ENCODE measurements at places on chromosomes 1 and 21.

DNA sequence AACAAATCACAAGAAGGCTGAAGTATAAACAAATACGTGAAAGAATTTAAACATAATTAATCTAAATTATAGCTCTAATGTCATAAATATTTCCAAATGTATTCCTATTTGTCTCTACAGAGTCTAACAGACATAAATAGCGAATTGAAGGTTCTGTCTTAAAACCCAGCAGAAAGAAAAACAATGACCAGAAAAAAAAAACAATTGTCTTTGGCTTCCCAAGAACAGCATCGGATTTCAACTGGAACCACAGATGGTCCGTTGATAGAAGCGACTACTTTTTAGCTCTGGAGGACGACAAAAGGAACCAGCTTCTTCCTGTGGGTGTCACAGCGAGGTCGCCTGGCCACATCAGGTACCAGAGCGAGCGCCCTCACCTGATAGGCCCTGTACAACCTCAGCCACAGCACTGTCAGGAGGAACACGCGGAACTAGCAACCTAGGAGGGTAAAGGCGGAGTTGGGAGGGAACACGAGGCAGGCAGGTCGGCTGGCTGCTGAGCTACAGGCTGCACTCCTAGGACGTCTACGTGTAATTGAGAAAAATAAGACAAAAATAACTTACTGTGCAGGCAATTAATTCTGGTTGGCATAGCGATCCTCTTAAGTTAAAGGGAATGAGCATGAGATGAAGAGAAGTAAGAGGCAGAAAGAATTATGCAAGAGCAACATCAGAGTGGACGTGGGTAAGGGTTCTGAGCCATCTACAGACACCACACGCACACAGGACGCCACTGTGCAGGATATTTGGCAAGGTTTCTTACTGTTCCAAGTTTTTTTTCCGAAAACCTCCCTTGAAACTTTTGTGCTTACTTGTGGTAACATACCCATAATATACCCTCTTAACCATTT, 16.7 kb upstream of the PRDM15 start:
- peak; percentile 57 for DNase-seq

DNA sequence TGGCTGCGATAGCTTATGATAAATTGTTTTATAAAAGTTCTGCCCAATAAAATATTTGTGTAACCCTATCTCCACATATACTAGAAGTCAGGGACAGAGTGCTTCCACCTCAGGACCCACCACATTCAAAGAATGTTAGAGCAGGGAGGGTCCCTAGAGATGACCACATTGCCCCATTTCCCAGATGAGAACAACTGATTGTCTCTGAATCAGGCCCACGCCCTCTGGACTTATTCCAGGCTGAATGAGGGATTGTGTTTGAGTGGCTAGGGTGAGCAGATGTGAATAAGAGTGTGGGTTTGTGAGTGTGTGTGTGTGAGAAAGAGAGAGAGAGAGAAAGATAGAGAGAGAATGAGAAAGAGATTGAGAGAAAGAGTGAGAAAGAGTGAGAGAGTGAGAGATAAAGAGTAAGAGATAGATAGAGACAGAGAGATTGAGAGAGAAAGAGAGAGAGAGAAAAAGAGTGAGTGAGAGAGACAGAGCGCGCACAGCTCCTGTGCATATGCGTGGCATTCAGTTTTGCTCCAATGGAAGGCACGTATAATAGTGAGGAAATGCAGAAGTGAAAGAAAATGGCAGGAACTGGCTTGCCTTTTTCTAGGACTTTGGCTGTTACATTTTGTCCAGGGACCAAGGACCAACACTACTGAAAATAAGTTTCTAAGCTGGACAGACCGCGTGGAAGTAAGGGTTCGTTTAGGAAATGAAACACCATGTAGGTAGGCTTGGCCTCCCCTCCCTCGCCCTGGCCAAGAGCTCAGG, 94.1 kb downstream of the ABCA4 start:
- no peak for DNase-seq

GRCh38 chr1:25145775-25146393, 86.4 kb downstream of the SYF2 start:
- DNase-seq, result no peak

DNA sequence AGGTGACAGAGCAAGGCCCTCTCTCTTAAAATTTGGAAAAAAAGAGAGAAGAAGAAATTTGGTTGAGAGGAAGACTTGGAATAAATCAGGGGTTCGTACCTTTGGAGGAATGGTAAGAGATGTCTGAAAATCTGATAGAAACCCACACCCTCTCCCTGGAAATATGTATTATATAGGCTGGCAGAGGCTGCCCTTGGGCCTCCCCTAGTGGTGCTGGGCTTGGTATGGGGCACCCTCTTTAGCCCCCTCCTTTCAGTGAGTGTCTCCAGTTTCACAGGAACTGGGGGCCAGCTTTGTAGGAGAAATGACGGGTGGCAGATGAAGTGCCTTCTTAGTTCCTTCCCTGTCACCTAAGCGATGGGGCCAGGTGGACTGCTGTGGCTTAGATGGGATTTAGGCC, 82.9 kb upstream of the SLC2A1 start:
- no peak for DNase-seq

DNA sequence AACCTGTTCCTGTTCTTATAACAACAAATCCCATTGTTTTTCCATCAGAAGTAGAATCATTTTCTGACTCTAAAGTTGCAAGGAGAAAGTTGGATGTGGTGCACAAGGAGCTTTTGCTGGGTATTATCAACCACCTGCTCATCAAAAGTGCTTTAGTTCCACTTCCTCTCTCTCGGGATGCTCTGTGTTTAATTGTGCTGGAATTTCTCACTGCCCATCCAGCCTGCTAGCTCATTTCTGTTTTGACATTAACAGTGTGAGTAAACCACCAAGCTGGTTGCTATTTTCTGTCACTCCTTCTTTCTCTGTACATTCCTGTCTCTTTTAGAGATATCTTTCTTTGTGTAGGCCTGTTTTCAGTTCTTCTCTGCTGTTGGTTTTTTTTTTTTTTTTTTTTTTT, 6.0 kb downstream of the KDM4A start:
- no peak for DNase-seq

DNA sequence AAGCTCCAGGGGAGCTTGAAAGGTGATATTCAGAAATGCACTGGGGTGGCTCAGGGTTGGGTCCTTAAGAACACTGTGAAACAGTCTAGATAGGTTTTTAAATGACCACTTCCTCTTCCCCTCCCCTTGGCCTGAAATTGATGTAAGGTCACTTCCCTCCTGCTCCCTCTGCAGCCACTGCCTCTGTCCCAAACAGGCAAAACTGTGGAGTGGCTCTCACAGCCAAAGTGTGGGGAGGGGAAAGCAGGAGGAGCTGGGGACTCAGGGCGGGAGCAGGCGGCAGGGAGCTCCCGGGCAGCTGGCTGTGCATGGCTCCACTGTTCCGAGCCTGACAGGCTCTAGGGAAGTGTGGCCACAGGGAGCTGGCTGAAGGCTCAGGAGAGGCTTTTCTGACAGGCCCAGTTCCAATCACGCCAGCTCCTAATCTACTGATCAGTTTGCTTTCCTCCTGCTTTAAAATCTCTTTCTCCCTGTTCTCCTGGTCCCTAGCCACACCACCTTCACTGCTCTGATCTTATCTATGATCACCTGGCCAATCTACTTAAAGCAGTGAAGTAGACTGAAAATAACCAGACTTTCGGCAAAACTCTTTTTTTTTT, 5.1 kb upstream of the CSRP1 start:
- no peak for DNase-seq

- DNase-seq, result no peak
Observed at GRCh38 chr1:212610575-212610967, 2.0 kb downstream of the ATF3 start.

- no peak for DNase-seq
Observed at GRCh38 chr1:95366498-95366897, 132.5 kb downstream of the RWDD3 start.

- peak; percentile 76 for DNase-seq
Observed at GRCh38 chr1:46197964-46198811, at the start of gene POMGNT1. TSS of gene POMGNT1 (minus strand) at chr1:46198434. CDS start at chr1:46197821, 613 bp downstream.

DNA sequence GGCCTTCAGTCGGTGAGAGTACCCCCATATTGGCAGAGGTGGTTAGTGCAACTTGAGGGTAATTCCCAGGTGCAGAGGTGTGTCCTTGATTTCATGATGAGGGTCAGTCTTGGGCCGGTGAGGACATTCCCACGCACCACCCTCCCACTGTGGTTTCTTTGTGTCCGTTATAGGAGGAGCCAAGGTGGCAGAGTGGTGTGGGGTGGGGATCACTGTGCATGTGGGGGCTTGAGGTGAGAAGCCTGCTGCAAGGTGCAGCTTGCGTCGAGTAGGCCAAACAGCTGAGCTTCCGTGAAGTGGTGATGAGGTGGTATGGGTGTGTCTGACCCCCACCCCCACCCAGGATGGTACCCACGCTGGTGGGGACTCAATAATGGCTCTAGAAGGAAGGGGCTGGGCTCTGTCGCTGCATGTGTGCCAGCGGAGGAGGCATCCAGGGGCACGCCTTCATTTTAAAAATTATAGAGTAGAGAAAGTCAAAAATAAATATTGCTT, 6.2 kb downstream of the PTPRF start:
- DNase-seq, result no peak

DNA sequence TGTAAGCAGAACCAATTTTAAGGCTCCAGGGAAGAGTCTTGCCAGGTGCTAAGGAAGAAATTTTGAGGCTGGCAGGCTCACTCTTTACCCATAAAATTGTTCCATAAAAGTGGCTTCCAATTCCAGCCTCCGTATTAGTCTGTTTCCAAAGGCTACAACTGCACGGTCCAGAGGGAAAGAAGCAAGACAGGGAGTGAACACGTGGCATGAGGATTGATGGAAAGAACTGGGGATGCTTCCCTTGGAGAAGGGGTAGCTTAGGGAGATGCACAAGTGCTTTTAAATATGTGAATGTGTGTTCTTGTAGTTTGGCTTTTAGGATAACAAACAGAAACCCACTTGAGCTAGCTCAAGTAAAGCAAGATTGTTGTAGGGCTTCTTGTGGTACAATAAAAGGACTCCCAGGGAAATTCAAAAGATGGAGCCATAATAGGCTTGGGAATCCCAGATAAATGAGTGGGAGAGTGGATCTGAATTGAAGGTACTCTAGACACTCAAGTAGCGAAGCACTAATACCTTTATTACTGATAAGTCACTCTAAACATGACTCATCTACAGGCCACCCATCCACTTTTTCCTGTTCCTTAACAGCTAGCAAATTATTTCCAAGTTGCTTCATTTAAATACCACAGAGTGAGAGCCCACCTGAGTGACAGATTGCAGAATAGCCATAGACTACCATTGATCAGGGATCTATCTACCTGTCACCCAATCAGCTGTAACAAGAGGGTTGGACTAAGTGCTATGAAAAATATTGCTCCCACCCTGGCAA, 34.8 kb upstream of the NPL start:
- no peak for DNase-seq

DNA sequence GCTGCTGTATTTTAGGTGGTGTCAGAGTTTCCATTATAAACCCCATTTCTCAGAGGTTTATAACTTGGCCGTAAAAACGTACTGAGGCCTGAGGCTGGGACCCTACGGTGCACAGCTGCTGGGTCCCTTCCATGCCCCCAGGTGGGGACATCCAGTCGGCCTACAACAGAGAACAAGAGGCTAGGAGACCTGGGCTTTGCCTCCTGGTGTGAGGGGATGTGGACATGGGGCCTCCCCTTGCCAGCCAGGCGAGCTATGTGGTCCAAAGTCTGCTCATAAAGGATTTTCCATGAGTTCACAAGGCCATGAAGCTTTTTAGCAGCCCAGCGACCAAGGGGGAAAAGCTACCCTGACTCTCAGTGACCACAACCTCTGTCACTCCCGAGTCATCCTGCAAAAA, 261.5 kb upstream of the VAMP3 start:
- no peak for DNase-seq

DNA sequence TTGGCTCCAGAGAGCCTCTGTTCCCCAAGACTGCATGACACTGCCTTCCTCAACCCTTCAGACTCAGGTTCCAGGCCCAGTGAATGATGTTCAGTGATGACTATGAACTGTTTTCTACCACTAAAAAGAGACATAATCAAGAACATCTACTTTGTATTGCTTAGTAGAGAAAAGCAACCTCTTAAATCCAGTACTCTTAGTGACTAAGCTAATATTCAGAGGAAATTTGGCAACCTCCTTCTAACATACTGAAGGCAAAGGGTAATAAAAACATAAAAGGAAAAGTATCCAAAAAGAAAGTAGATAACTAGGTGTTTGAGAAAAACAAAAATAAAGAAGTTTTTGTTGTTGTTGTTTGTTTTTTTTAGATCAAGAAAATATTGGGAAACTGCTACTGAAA, 153.3 kb upstream of the RUNX1 start:
- no peak for DNase-seq

GRCh38 chr1:226666692-226667091, 72.4 kb downstream of the ITPKB start:
- DNase-seq, result no peak

GRCh38 chr1:51328279-51328678, 2.1 kb downstream of the TTC39A start:
- DNase-seq, result no peak

- peak; percentile 62 for DNase-seq
Observed at GRCh38 chr1:31715087-31715872, 11.5 kb upstream of the COL16A1 start.

GRCh38 chr1:14782741-14783591, 184.5 kb downstream of the KAZN start:
- no peak for DNase-seq

DNA sequence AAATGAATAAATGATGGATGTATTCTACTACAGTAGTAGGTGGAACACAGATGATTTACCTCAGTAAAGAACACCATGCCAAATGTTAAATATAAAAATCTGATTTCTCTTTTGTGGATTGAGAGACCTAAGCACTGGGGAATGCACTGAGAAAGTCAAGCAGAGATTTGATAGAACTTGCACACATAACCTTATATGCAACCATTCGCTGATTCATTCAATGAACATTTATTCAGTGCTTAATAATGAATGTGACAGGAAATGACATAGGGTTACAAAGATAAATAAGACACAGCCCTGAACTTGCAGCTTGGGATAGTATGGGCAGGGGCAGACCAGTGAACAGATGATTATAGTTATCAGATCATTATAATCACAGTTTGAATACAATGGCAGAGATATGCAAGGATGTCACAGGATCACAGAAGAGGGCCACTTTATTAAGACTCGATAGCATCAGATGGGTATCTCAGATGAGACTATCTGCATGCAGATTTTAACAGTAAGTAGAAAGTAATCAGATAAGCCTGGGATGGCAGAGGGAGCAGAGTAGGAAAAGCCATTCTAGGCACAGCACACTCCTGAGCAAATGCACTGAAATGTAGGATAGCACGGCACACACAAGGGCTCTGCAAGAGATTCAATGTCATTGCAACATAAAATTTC, 169.4 kb downstream of the ASTN1 start:
- DNase-seq, result no peak

DNA sequence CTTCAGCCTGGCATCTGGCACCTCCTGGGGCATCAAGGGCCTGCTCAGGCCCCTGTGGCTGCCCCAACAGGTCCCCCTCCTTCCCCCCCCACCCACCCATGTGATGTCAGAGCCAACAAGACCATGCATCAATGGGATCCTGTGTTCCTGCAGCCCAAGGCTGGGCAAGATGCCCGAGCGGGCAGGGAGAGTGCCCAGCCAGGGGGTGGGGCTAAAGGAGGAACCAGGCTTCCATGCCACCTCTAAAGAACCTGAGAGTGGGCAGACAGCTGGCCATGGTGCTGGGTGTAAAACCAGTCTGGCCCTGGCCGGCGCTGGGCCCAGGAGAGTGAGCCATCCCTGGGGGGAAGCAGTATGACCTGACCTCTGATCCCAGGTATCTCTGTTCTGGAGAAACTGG, 7.6 kb downstream of the COL16A1 start:
- no peak for DNase-seq

GRCh38 chr21:29075706-29076466, 2.4 kb upstream of the CCT8 start:
- no peak for DNase-seq

Measured in activated CD4-positive, alpha-beta T cell treated with anti-CD3 and anti-CD28 coated beads, Interleukin-2, amount 50 U/mL, for 48 hours (primary cell).